Tongue (tissue), 3 donors: ENCODE measurements at places on chromosomes 2 and 18.
A peak's percentile ranks its signal among the peaks of the same experiment; 100 is the strongest.

DNA sequence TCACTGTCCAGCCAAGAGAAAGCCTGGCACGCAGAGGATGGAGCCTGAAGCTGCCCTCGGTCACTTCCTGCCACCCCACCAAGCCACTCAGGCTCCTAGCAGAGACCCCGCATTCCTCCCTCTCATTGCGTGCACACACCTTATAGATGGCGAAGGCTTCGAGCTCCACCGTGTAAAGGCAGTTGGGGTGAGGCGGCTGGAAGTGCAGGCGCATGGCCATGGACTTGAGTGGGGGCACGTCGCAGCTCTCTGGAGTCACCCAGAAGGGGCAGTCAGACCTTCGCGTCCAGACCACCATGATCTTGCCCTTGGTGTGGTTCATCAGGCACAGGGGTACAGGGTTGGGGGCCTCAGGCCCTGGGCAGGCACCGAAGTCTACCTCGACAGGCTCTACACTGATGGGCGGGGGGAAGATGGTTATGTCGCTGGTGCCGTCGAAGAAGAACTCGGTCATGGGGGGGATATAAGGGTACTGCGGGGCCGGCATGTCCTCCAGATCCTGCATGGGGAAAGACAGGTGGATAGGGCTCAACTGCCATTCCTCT, 13.7 kb downstream of the CFAP65 start:
- DNase-seq: no peak

- peak; percentile 94 for DNase-seq
Measured at GRCh38 chr2:152222975-152223637, 47.5 kb upstream of the STAM2 start.

- no peak for DNase-seq
Measured at GRCh38 chr2:41062336-41062735, 610.4 kb upstream of the SLC8A1 start.

- DNase-seq: peak; percentile 30
Measured at GRCh38 chr18:9726175-9726574, 18.1 kb downstream of the RAB31 start.

DNA sequence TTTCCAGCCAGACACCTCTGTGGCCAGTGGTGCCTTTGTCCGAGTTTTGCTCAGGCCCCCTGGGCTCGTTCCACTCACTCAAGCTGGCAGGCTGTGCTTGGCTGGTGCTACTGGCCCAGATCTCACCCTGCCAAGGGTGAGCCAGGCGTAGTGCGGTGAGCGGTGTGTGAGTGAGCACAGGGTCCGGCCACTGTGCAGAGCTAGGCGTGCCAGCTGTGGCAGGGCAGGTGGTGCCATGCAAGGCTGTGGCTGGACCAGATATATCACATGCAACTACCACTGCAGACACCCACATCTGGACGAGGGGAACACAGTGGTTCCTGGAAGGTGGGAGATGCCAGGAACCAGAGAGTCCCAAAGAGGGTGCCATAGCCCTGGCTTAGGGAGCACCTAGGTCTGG, 70.1 kb downstream of the SRBD1 start:
- DNase-seq: no peak

DNA sequence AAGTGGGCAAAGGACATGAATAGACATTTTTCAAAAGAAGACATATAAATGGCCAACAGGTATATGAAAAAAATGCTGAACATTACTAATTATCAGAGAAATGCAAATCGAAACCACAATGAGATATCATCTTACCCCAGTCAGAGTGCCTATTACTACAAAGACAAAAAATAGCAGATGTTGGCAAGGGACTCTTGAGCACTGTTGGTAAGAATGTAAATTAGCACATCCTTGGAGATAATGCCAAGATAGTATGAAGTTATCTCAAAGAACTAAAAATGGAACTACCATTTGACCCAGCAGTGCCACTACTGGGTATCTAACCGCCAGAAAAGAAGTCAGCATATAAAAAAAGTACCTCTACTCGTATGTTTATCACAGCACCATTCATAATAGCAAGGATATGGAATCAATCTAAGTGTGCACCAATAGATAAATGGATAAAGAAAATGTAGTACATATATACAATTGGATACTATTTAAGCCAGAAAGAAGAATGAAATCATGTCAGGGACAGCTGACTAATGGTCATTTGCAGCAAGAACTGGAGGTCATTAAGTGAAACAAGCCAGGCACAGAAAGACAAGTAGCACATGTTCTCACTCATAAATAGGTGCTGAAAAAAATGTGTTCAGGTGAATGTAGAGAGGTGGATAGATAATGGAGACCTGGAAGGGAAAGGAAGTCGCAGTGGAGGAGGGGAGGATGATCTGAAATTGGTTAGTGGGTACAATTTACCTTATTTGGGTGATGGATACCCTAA, 141.7 kb upstream of the B3GNT2 start:
- no peak for DNase-seq

- no peak for DNase-seq
Measured at GRCh38 chr2:22600156-22600555, 784.8 kb upstream of the KLHL29 start.

- DNase-seq: no peak
Measured at GRCh38 chr2:74255660-74256213, 57.3 kb downstream of the MTHFD2 start.

DNA sequence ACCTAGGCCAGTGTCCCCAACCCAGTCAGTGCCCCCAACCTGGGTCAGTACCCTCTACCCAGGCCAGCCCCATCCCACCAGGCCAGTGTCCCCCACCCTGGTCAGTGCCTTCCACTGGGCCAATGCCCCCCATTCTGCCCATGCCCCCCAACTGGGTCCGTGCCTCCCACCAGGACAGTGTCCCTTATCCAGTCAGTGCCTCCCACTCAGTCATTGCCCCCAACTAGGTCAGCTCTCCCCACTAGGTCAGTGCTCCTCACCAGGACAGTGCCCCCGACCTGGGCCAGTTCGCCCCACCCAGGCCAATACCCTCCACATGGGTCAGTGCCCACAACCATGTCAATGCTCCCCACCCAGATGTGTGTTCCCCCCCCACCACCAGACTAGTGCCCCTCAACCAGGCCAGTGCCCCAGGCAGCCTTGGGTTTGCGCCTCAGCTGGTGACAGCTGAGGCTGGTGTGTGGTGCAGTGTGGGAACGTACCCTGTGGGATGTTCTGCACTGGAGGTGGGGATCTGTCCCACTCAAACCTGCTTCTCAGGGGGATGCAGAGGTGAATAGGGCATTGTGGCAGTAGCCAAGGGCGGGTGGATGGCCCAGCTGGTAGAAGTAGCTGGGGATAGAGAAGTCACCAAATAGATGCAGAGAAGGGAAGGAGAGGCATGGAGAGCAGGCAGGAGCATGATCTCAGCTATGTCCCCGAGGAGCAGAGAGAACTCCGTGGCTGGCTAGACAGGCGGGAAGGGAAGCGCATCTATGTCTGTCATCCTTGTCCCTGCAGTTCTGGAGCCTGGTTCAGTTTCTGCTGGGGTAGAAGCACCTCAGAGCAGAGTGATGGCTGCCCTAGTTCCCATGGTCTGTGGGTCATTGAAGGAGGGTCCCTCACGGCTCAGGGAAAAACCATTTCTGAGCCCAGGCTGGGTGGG, 168.8 kb downstream of the SH3RF3 start:
- no peak for DNase-seq

DNA sequence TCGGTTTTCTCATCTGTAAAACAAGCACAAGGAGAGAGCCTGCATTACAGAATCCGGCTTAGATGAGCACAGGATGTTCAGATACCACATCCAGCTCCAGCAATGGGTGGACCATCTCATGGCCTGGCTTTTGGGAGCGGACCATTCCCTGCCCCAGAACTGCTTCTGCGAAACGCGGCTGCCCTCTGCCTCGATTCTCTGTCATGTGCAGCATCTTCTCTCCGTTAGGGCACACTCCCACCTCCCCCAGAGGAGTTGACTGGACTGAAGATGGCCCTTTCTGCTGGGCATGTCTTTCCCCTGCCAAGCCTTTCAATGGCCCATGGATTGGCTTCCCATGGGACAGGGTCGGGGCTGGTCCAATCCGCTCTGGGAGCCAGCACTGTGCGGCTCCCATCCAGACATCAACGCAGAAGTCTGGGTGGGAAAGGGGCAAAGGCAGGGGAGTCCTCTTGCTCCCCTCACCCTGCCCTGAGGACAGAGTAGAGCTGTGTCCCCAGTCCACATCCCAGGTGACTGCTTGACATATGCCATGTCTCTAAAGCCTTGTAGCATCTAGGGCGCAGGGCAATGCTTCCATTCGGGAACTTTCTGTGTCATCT, 14.3 kb upstream of the FAHD2A start:
- DNase-seq: no peak

- DNase-seq: no peak
Measured at GRCh38 chr2:165193178-165193777, 10.6 kb downstream of the SCN3A start.

DNA sequence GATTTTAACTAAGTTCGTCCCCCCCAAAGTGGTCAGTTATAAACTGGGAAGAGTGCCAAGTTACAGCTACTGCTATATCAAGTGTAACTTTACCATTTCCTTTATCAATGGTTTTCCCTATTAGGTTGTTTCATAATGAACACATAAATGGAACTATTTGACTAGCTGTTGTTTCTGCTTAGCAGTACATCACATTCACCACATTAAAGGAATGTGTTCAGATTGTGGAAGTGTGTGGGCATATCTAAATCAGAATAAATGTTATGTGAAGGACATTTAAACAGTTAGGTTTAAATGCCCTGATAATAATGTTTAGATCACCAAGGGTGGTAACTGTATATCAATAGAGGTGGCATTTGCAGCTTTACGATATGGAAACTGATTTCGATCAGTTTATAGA, 45.1 kb downstream of the SLC9A4 start:
- DNase-seq: no peak

- DNase-seq: no peak
Measured at GRCh38 chr2:240160291-240161086, 20.0 kb upstream of the OTOS start.

DNA sequence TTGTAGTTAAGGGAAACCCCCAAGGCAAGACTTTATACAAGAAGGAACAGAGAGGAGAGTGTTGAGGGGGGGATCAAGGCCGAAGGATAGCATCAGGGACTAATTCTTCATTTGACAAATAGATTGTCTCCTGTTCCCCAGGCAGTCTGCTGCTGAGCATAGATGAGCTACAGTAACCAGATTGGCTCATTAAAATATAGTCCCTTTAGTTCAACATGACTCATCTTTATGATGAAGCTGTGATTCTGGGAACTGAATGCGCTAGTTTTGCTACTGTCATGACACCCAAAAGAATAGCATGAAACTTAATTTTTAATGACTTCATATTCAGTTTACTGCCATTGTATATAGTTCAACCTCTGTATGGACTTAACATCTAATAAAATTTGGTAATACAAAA, 35.5 kb downstream of the TMEFF2 start:
- no peak for DNase-seq

- no peak for DNase-seq
Measured at GRCh38 chr2:102485147-102485785, 12.2 kb downstream of the SLC9A4 start.

DNA sequence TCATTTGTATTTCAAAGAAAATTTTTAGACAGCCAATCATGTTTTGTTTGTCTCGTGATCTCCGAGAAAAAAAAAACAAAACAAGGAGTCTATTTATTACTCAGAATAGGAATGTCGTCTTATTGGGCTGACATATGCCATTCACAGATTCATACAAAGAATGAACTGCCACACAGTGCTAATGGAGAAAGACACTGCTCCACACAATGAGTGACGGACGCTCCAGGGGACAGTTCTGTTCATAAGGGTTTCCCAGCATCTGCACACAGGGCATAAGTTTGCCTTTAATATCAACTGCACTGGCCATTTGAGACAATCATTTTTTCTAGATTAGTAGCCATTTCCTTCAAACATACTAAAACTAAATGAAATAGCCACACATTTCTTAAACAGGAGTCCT, 3.4 kb downstream of the SERTAD2 start:
- no peak for DNase-seq

- peak; percentile 83 for DNase-seq
Measured at GRCh38 chr2:233353769-233354499, at the start of gene DGKD. Gene DGKD (plus strand): TSS chr2:233354494. CDS start chr2:233354519, 25 bp downstream.

DNA sequence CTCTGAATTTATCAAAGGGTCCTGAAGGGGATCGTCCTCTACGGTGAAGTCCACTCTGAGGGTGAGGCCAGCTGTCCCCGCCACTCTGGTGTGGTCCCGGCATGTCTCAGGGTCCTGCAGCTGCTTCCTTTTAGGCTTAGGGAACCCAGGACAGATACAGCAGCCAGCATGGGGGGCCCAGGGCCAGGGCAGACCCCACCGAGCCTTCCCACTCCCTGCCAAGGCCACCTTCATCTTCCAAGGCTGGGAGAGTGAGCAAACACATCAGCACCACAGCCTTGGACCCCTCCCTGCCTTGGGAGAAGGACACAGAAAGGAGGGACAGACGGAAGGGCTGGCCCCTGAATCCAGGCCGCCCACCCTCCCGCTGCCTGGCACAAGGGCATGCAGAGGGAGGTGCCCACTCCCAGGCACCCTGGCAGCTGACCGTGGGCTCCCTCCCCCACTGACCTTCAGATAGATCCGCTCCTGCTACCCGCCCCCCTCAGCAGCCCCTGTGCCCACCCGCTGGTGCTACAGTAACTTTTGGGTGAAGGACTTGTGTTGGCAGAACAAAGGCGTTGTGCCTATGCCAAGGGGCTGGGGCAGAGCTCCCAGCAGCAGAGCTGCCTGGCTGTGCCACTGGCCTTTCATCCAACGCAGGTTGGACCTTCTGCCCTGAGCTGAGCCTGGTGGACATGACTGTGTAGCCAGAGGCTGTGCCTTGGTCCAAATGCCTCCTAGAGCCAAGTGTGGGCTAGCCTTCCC, 7.6 kb downstream of the CYP26B1 start:
- no peak for DNase-seq

DNA sequence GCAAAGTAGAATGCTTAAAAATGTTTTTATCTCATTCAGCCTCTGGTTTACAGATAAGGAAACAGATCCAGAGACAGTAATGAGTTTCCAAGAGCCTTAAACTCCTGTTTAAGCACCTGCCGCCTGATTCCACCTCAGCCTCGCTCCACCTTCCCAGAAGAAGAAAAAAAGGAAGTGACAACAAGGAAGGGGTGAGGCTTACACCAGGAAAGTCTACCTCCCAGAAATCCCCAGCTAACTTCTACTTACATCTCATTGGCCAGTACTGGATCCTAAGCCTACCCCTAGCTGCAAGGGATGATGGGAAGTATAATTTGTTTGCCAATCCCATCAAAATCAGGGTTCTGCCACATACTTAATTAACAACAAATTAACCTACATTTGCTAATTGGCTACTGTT, 15.3 kb upstream of the ARID5A start:
- no peak for DNase-seq

- no peak for DNase-seq
Measured at GRCh38 chr18:76233406-76233805, 261.6 kb downstream of the ZNF516 start.

GRCh38 chr18:52546686-52547346, 206.8 kb downstream of the DCC start:
- DNase-seq: no peak
